ENCODE measurements at places on chromosomes 16 and 17.

DNA sequence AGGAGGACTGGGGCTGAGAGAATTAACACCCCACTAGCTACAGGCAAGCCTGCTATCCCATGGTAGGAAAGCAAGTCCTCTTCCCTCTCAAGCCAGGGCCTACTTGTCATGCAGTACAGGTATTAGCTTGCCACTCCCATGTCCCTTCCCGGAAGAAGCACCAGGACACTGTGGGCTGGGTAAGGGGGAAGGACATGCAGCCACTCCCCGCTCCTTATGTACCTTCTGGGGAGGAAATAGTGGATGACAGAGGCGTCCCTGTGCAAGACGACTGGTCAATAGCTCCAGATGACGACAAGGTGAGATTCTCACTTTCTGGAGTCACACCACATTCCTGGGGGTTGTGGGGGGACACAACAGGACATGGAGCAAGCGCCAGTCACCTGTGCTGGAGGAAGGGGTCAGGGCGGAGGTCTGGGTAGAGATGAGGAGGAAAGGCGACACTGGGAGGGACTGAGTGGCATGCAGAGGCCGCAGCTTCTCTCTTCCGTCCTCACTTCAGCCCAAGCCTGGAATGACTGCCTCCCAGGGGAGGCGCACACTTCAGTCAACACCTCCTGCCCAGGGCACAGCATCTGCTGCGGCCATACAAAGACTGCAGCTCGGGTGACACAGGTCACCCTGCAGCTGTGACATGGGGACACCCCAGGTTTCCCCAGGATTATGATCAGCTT lies 15.1 kb upstream of the FOXJ1 start:
- no peak for DNase-seq

DNA sequence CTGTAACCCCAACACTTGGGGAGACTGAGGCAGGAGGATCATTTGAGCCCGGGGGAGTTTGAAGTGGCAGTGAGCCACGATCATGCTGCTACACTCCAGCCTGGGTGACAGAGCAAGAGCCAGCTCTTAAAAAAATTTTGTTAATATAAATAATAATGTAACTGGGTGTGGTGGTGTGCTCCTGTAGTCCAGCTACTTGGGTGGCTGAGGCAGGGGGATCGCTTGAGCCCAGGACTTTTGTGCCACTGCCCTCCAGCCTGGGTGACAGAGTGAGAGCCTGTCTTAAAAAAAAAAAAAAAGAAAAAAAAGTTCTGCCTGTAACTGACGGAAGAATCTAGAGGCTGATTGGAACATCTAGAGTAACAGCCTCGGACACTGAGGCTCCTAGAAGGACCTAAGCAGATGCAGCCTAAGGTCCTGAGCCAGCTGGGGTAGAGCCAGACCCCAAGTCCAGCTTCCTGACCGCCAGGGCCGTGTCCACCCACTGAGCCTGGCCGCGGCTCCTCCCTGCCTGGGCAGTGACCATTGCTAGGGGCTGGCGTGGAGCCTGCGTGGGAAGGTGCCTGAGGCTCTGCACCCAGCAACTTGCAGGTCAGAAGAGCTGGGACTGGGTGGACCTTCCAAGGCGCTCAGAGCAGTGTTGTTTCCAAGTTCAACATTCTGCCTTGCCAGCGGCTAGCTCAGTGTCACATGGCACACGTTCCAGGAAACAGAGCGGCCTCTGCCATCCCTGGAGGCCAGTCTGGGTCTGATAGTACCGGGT lies 209.4 kb upstream of the CIBAR2 start:
- DNase-seq = no peak

GRCh38 chr16:971582-971905 lies 760 bp upstream of the LMF1 start:
- DNase-seq = no peak

GRCh38 chr16:5502467-5502869 lies 404.9 kb upstream of the EEF2KMT start:
- no peak for DNase-seq

DNA sequence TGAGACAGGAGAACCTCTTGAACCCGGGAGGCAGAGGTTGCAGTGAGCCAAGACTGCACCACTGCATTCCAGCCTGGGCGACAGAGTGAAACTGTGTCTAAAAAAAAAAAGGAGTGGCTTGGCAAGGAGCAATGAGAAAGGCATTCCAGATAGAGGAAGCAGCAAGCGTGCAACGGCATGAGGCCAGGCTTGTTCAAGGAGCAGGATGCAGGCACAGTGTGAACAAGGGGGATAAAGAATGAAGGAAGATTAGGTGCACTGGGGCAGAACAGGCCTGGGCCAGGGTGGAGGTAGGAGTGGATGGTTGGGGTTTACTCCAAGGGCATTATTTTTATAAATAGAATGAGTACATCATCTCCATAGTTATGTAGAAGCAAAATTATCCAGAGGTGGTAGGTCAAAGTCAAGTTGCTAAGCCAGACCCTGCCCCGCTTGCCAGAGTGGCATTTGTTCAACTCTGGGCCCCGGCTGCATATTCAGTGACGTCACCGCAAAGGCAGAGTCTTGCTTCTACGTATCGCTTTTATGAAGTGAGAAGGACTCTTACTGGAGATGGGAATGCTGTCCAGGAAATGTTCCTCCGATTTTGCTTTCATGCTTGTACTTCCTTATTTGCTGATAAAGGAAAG lies 100.2 kb downstream of the KATNIP start:
- DNase-seq = no peak

DNA sequence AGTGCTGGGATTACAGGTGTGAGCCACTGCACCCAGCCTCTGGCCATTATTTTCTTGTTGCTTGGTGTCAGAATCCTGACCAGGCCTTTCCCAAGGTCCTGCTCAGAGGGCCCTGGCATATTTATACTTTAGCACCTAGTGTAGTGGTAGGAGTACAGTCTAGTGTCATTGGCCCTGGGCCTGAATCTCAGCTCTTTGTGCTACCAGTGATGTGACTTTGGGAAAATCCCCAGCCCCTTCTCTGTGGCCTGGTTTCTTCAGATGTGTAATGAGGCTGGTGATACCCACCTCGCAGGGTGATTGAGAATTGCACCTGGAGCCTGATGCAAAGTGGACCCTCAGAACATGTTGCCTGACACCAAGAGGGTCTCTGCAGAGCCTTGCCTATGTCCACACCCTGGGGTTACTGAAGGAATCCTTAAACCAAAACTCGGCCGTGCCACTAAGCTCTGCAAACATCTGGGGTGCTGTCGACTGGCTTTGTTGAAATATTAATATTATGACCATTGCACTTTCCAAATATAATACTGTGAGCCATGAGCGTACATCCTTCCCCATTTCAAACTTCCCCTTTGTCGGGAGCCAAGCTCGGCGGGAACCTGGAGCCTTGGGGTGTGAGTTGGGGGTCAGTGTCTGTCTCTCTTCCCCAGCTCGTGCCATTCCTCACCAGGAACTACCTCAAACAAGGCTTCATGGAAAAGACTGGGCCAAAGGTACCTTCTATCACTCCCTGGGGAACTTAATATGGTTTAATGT lies 18.0 kb upstream of the RNF135 start:
- DNase-seq = no peak

DNA sequence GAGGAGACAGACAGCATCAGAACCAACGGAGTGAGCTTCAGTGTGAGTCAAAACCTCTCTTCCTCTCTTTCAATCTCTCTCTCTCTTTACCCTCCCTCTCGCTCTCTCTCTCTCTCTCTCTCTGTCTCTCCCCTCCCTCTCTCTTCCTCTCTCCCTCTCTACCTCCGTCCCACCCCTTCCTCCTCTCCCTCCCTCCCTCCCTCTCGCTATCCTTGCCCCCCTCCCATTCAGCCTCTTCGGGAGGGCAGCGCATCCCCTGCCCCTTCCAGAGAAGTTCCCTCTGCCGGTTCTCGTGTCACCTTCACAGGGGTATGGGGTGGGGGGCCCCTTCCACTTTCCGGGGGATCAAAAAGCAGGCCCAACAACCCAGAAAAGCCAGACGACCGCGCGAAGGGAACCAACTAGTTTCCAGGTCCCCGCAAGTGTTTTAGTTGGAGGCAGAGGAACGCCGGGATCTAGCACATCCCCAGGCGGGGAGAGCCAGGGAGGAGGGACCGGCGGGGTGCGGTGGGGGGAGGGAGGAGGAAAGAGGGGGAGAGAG lies 28.9 kb upstream of the RBFOX1 start:
- no peak for DNase-seq

DNA sequence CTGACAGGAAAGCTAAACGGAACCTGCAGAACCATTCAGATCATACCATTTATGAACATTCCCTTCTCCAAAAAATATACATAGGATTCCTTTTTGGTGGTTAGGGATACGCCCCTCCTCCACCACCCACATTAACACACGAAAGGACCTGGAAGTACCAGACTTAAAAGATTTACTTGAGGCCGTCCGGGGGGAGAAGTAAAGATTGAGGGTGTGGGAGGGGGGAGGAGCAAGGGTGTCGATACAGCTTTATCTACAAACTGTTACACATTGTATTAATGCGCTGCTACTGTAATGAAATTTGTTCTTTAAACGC lies 537 bp downstream of the PALB2 start:
- no peak for DNase-seq

DNA sequence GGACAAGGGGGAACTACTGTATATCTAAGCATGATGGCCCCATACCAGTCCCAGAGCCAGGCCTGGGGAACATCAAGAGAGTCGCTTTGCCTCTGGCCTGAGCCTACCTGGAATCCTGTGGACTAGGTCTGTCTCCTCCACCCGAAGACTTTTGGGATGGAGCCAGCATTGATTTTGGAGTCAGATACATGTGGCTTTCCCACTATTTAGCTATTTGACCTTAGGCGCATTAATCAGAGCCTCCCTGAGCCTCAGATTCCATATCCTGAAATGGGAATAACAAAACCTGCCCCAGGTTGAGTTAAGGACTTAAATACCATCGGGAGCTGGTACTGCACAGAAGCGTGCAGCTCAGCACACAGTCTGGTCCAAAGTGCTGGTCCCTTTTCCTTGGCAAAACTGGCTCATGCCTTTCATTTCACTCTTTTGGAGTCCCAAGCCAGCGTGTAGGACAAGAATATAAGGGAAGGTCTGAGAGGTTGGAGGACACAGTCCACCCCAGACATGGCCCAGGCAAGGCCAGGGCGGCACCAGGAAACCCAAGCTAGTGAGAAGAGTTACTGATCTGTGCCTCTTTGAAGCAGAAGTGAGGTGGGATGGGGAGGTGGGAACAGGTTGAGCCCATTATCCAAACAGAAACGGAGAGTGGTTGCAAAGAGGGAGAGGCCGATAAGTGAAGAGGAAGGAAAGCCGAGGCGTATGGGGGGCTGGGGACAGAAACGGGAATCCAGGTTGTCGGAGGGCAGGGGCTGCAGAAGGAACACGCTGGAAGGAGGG lies 986 bp downstream of the FA2H start:
- peak; percentile 74 for DNase-seq

DNA sequence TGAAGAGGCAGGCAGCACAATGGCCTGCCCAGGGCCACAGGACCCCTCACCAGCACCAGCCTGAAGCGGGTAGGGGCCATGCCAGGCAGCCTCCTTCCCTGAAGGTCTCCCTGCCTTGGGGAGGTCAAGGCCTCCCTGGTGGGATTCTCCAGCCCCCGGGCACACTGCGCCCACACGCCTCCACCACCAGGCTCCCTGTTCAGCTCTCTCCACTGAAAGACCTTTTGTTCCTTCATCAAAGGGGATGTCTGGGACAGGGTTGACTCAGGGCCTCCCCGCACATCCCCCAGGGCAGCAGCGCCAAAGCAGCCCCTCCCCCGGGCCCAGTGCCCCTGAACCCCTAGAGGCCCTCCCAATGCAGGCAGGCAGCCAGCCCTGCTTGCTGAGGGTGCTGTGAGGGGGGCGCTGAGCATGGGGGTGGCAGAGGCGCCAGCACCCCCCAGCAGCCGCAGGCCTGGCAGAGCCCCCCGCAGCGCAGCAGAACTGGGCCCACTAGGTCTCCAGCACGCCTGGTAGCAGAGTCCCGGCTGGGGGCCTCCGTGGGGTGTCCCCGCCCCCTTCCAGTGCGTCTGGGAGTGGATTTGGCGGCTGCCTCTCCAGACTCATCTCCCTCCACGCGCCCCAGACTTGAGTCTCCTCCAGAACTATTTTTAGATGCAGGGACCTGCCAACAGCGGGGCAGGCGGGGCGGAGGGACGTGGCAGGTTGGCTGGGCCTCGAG lies 13.1 kb downstream of the BCAR1 start:
- DNase-seq = no peak

GRCh38 chr16:86292171-86292775 lies 218.1 kb upstream of the FOXF1 start:
- no peak for DNase-seq

- no peak for DNase-seq
Observed at GRCh38 chr17:9020824-9021157, 519 bp upstream of the NTN1 start.

DNA sequence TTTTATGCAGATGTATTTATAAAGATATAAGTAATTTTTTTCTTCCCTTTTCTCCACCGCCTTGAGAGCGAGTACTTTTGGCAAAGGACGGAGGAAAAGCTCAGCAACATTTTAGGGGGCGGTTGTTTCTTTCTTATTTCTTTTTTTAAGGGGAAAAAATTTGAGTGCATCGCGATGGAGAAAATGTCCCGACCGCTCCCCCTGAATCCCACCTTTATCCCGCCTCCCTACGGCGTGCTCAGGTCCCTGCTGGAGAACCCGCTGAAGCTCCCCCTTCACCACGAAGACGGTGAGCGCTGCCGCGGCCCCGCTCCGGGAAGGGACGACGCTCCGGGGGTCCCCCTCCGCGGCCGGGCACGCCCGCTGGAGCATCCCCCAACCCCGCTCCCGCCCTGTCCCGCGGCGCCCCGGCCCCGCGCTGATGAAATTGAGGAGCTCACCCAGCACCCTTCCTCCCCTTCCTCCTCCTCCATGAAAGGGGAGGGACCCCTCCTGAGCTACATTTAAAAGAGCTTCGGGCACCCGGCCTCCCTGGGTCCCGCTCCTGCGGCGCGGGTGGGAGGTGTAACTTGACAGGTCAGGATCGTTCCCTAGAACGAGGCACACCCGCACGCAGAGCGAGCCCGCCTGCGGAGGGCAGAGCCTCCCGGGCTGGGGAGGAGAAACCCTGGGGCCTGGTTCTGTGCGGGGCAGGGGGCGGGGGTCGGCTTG lies 706 bp downstream of the HLF start:
- no peak for DNase-seq

- no peak for DNase-seq
Observed at GRCh38 chr16:78760611-78761010, 661.2 kb downstream of the WWOX start.

- no peak for DNase-seq
Observed at GRCh38 chr16:31455601-31456314, 3.5 kb upstream of the ARMC5 start.

GRCh38 chr16:67763066-67763465 lies 43.3 kb downstream of the RANBP10 start:
- DNase-seq = no peak

Measured in vagina (tissue), 2 donors.